ENCODE measurements at places on chromosomes 6 and 20.

DNA sequence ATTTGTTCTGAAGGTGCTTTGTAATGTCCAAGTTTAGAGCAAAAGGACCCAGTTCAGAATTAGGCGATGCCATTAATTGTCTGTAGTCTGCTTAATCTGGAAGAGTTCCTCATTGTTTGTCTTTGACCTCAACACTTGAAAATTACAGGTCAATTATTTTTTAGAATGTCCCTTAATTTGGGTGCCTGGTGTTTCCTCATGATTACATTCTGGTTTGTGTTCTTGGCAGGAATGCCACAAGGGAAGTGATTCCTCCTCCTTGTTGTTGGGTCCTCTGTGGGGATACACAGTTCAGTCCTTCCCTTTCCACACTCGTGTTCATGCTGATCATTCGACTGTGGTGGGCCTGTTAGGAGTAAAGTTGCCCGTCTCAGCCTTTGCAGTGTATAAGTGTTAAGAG, 207.3 kb downstream of the JARID2 start:
- no peak for DNase-seq

- no peak for DNase-seq
Measured at GRCh38 chr6:51554029-51554428, 533.4 kb downstream of the PKHD1 start.

DNA sequence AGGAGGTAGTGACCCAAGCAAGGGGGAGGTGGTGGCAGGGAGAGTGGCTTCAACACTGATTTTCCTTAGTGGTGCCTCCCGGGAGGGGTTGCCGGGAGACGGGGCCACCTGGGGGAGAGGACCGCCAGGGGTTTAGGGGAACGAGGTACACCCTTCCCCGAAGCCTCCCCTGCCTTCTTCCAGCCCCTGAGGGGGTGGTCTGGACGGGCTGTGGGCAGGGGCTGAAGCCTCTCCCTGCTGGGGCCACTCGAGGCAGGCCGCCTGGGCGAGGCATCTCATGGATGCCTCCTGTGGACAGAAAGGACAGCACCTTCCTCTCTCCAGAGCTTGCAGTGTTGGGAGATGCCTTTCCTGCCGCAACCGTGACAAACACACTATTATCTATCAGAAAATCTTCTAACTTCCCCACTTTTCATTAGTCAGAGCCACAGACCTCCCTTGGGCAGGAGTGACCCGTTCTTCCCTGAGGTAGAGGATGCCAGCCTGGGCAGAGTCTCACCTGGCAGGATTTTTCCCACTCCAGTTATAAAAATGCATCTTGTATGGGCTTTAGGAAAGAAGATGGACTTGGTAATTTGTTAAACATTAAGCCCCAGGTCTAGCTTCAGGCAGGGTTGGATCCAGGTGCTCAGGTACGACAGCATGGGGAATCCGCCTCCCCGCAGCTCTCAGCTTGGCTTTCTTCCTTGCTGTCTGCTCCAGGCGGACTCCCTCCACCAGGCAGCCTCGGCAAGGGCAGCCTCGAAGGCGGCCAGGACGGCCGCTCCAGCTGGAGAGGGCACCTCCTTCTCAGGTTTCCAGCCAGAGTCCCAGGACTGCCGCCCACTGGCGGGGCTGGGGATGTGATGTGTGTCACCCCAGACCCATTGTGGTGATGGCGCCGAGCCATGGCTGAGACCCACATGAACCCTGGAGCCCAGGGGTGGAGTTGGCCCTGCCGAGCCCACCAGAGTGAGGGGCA, 11.0 kb downstream of the HRH3 start:
- no peak for DNase-seq

- no peak for DNase-seq
Measured at GRCh38 chr20:38159957-38160756, 4.9 kb downstream of the TGM2 start.

DNA sequence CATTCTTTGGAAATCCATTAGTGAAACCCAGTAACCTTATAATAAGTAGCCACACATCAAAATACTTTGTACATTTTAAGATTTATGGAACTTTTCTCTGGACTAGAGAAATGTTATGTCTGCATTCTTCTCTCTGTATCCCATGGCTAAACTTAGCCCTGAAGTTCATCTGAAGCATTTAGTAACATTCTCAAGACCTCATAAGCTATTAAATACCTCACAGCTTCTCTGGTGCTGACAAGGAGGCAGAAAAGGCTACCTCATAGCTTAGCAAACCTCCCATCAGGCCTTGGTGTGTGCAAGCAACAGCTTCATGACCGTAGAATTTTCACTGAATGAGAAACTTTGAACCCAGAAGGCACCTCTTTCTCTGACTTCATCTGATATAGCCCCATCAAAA, 38.9 kb upstream of the HDGFL1 start:
- DNase-seq, result no peak

DNA sequence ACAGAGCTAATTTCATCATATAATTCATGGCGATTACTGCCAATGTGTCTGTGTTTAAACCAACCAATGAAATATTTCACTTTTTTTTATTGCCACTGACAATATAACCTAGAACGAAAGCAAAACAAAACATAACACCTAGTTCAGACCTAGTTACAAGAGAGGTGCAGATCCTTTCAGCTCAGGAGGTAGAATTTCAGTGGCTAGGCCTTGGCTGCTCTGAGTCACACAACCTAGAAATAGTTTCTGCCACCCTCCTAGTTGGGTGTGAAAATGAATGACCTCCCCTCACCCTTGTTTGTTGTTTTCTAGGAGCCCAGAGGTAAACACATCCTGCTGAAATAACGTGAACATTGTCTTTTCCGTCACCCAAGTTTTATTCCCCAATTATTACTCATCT, 356.3 kb downstream of the HTR1B start:
- no peak for DNase-seq

DNA sequence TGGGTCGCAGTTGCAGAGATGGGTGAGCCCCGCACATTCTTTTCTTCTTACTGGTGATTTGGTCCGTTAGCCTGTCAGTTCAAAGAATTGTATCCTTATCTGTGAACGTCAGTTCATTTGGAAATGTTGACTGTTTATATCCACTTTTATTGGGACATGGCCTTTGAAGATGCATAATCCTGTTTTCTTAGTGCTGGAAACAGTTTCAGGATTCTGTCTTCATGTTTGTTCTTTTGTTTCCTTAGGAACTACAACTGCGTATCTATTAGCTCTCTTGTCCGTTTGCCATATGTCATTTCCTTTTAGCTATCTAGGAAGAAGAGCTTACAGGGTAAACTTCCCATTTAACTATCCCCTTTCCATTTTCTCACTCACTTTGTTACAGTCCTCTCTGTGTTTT, 35.0 kb upstream of the TULP1 start:
- no peak for DNase-seq

DNA sequence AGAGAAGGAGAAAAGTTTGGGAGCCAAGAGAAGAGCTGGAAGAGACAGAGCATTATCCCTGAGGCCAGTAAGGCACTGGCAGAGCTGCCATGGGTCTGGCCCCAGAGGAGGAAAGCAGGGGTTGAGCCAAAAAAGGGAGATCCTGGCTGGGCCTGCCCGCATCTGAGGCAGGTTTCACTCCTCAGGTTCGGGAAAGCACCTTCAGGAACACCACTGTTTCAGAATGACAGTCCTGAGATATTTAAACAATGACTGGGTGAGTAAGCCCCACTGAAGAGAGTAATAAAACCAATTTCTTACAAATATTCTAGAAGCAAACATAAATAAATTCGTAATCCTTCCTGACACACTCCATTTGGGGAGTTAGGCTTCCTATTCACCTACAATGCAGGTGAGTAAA, 152.2 kb downstream of the BACH2 start:
- DNase-seq, result no peak

DNA sequence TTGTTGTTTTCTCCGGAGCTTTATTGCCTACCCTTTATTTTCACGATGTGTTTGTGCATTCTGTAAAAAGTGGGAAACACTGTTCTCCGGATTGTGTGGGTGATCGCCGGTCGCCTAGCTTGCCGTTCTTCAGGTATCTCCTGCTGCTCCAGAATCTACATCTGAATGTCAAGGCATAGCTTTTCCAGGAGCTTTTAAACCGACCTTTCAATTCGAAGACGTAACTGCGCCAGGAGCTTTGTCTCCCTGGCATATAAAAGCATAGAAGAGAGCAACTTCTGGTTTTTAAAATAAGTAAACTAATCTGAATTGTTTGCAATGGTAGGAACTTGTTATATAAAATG, 96.0 kb downstream of the HFE start:
- no peak for DNase-seq

GRCh38 chr6:146354451-146354850, 189.2 kb upstream of the RAB32 start:
- DNase-seq, result no peak

DNA sequence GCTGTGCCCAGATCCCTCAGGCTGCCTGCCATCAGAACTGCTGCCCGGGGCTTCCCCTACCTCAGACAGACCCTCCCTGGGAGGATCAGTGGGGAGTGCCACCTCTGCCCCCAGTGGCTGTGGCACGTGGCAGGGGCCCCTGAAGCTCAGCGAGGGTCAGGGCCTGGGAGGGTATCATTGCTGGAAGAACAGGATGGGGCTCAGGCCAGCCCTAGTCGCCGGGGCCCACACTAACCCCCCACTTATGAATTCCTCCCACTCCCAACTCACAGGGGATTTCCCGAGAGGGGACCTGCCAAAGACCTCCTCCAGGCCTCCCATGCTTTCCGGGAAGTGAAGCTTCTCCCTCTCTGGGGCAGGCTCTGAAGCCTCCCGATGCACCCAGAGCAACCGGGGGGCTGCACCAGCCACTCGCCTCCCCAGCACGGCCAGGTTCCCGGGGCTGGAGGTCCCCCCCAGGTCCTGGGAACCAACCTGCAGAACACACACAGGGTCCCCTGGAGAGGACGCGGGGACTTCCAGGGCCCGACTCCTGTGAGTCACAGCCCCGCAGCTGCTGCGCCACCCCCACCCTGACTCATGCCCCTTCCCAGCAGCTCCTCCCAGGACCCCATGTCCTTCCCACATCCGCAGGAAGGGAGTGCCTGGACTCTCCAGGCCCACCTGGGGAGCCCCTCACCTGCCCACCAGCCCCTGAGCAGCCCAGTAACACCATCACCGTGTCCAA, 2.5 kb downstream of the TNFRSF6B start:
- peak; percentile 98 for DNase-seq

DNA sequence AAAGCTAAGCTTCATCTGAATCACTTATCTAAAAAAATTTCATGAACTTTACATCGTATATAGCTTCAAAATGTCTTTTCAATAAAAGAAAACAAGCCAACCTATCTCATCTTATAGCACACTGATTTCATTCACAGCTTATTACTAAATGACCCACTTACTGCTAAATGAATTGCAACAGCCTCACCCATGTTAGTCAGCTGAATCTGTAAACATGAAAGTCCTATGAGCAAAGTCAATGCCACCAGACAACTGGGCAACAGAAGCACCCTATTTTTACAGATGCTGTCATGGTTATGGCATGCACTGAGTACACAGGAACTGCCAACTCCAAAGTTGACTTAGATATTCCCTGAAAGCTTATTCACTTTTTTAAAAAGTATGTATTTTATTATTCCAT, 41.2 kb upstream of the DST start:
- peak; percentile 59 for DNase-seq

DNA sequence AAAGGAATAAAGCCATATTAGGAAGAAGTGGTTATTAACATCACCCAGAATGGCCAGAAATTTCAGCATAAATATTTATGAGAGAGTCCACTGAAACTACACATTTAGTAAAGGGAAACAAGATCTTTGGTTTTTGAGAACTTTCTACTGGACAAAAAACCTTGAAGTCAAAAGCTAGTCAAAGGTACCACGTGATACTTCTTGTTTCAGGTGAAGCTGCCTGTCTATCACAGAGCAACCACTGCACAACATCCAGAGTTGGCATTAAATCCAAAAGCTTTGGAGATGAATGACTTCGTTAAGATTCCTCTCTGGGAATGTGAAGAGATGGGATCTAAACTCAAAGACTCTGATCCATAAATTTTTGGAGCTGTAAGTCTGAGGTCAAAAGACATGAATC, 137.0 kb downstream of the KCNQ5 start:
- no peak for DNase-seq

DNA sequence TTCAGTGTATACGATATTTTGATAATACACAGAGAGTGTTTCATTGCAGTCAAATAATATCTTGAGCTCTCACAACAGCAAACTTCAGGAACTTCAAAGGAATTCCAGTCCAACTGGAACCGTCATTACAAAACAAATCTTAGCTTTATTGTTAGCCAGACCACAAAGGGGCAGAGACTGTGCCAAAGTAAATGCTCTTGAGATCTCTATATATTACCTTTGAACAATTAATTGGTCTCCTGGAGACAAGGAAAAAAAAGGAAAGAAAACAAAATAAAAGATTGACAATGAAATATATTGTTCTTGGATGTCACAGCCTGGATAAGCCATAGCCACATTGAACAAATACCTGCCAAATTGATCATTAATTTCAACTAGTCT, 70.0 kb downstream of the FOXC1 start:
- DNase-seq, result no peak

DNA sequence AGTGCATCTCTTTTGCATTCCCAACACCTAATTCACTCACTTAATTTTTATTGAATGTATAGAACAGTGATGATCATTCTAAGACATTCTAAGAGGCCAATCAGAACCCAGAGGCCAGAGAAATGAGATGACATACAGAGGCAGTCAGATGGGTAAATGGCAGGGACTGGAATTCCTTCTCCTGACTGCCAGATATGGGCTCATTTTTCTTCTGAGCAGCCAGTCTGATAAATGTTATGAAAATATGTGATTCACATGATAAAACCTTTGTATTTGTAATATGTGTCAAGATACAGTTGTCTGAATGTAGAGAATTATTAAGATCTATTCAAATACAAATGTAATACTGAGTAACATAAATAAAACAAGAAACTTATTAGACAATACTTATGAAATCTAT, 277.8 kb downstream of the EPM2A start:
- no peak for DNase-seq

DNA sequence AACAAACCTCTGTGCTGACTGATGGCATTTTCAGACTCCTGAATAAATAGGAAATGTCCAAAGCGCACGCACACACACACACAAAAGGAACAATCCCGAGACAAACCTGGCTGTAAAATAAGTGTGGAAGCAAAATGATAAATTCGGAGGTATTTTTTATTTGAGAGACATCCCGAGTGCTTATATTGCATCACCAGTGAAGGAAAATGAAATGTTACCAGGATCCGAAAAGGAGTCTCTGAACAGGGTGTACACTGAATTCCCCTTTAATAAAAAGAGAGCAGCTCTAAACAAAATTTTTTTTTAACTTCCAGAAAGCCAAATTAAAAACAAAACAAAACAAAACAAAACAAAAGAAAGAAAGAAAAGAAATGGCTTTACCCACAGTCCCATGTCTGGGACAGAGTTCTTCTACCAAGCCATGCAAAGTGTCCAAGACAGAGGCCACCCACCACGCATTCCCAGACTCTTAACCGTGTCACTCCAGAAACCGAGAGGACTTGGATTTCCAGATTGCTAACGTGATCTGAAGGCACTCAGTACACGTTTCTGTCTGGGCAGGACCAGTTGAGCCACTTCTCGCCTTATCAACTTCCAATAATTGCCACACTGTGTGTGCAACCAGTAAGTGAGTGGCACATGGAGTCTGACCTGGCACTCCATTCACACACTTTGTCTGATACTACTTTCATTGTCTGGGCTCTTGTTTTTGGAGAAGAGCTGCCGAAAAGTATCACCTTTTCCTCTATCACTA, 817 bp downstream of the ME1 start:
- DNase-seq, result no peak

GRCh38 chr6:35165630-35166071, 24.5 kb upstream of the TCP11 start:
- no peak for DNase-seq

- DNase-seq, result no peak
Measured at GRCh38 chr6:151566557-151566956, 72.7 kb downstream of the CCDC170 start.

All from hepatic stellate cell (primary cell).